ENCODE measurements at places on chromosomes 6 and 20.

- no peak for DNase-seq
These were observed 98.2 kb downstream of the THBS2 start for GRCh38 chr6:169155481-169155880.

DNA sequence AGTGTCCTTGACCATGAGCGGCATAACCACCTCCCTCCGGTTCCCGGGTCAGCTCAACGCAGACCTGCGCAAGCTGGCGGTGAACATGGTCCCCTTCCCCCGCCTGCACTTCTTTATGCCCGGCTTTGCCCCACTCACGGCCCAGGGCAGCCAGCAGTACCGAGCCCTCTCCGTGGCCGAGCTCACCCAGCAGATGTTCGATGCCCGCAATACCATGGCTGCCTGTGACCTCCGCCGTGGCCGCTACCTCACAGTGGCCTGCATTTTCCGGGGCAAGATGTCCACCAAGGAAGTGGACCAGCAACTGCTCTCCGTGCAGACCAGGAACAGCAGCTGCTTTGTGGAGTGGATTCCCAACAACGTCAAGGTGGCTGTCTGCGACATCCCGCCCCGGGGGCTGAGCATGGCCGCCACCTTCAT is 4.9 kb downstream of the TUBB1 start:
- DNase-seq: no peak

- no peak for DNase-seq
These were observed 166.8 kb downstream of the IBTK start for GRCh38 chr6:82080767-82081166.

DNA sequence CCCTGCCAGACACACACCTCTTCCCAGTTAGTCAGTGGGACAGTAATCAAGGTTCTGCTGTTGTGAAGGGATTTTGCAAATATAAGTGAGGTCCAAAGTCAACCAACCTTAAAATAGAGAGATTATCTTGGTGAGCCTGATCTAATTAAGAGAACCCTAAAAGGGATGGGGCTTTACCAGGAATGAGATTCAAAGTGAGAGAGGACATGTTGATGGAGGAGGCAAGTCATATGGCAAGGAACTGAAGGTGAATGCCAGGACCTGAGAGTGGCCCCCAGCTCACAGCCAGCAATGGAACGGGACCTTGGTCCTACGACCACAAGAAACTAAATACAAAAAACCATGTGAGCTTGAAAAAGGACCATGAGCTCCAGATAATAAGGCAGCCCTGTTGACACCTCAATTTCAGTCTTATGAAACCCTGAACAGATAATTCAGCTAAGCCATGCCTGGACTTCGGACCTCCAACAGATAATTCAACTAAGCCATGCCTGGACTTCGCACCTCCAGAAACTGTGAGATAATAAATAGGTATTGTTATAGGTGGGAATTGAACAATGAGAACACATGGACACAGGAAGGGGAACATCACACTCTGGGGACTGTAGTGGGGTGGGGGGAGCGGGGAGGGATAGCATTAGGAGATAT is 253.4 kb downstream of the GMPR start:
- DNase-seq: no peak

- no peak for DNase-seq
These were observed 11.1 kb upstream of the NTSR1 start for GRCh38 chr20:62697468-62697912.

GRCh38 chr20:21026951-21027350 is 79.2 kb downstream of the LINC00237 start:
- no peak for DNase-seq

GRCh38 chr6:145372671-145373151 is 362.6 kb downstream of the EPM2A start:
- DNase-seq: no peak

DNA sequence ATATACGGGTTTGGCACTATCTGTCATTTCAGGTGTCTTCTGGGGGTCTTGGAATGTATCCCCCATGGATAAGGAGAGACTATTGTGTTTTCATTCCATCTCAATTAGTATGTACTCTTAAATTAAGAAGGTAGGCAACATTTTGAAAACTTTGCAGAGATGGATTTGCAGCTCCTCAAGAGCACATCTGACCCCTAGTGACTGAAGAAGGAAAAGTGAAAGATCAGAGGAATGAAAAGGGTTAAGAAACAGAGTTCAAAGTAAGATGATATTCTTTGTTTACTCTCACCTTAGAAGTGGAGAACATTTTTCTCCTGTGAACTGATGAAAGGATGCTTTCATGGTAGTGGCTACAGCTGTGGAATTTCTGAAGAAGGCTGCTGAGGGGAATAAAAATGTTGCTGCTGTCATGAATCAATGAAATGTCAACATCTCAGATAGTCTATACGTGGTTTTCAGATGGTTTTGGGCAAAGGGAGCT is 41.5 kb downstream of the SH3BGRL2 start:
- DNase-seq: no peak
